Mesenchymal stem cell (in vitro differentiated cells and primary cell): ENCODE measurements at places on chromosomes 6 and 20.

- no peaks in the 10 kb centered on the region for H3K36me3 ChIP-seq
- no peaks in the 10 kb centered on the region for H3K27me3 ChIP-seq
- H3K4me3 ChIP-seq: no peak overlapping the region
- H3K4me1 ChIP-seq: peaks cover 7% of the 10 kb centered on the region
- DNase-seq: no peak
- H3K27ac ChIP-seq: no peak overlapping the region
Measured at GRCh38 chr6:1837826-1838225, 228.1 kb downstream of the FOXC1 start.

- no peak overlapping the region for H3K27ac ChIP-seq
- H3K4me1 ChIP-seq: no peaks in the 10 kb centered on the region
- no peaks in the 10 kb centered on the region for H3K27me3 ChIP-seq
- no peak overlapping the region for H3K4me3 ChIP-seq
- H3K36me3 ChIP-seq: no peaks in the 10 kb centered on the region
- peak; percentile 26 for DNase-seq
Measured at GRCh38 chr6:142485256-142485655, 183.4 kb downstream of the ADGRG6 start.

- no peaks in the 10 kb centered on the region for H3K36me3 ChIP-seq
- no peak overlapping the region for H3K4me3 ChIP-seq
Measured at GRCh38 chr6:79731471-79731870, 100.3 kb downstream of the SH3BGRL2 start.

GRCh38 chr6:55958790-55959189 lies 83.4 kb upstream of the BMP5 start:
- H3K36me3 ChIP-seq: no peaks in the 10 kb centered on the region
- no peak for DNase-seq
- no peak overlapping the region for H3K27ac ChIP-seq

- DNase-seq: no peak
- no peak overlapping the region for H3K27ac ChIP-seq
- peaks cover 8% of the 10 kb centered on the region for H3K27me3 ChIP-seq
- no peaks in the 10 kb centered on the region for H3K36me3 ChIP-seq
Measured at GRCh38 chr20:2431185-2431584, 39.4 kb downstream of the SNRPB start.

GRCh38 chr6:75217193-75217592 lies 11.3 kb upstream of the COL12A1 start:
- H3K4me1 ChIP-seq: no peaks in the 10 kb centered on the region
- H3K27ac ChIP-seq: no peak overlapping the region
- peak; percentile 88 for DNase-seq
- H3K4me3 ChIP-seq: no peak overlapping the region
- H3K36me3 ChIP-seq: no peaks in the 10 kb centered on the region

DNA sequence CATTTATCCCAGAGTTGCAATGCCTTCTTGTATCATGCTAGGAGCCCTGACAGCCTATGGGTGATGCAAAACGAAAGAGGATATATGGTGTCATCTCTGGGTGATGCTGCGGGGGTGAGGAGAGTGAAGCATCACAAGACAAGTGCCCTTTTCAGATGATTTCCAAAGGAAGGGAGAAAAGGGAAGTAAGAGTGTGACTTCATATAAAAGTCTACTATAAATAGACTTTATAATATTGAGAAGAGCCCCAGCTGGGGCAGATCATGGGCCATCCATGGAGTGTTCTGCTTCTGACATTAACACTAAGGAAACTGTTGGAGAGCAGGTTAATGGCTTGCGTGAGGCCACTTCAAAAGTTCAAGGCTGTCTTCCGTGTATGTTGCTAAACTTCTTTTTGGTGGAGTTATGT lies 4.4 kb downstream of the CD83 start:
- no peak overlapping the region for H3K27ac ChIP-seq
- H3K4me3 ChIP-seq: no peak overlapping the region
- H3K27me3 ChIP-seq: no peaks in the 10 kb centered on the region
- H3K36me3 ChIP-seq: no peaks in the 10 kb centered on the region
- peaks cover 7% of the 10 kb centered on the region for H3K4me1 ChIP-seq
- DNase-seq: no peak

DNA sequence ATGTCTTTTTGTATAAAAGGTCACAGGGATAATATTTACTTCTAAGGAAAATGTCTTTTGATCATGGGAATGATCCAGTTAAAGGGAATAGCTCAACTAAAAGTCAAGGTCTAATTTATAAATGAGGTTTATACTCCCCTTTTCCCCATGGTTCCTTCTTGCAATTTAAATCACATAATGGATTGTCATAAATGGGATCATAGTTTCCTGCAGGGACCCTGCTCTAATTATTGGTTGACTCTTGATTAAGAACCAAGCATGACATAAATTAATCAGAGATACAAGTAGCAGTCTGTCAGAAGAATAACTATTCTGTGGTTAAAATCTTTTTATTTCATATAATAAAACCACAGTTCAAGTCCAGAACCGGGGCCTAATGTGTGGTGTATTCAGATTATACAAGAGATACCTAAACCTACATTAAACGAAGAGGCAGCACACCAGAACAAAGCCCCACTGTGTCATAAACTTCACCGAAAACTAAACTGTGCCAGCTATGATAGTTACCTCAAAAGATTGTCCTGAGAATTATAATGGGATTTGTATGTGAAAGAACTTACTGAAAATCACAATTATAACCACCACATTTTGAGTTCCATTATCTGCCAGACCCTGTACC lies 43.0 kb upstream of the CD83 start:
- no peak overlapping the region for H3K27ac ChIP-seq
- H3K27me3 ChIP-seq: no peaks in the 10 kb centered on the region
- peak overlapping the region; percentile 78 for H3K4me3 ChIP-seq
- no peak for DNase-seq

DNA sequence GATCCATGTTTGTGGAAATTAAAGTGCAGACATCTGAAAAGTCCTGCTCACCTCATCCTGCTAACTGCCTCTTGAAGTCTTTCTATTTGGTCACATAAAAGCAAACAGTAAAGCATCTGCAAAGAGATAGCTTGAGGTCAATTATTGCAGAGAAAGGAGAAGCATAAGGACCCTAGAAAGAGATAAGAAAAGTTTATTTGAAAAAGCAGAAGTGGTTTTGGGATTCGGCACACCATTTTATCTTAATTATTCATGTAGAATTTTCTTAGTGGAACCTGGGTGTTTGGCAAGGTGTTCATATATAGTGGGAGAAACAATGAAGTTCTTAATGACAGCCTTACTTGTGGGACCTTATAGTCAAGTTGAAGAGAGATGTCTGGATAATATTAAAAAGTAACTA lies 280.8 kb downstream of the CENPW start:
- no peak for DNase-seq
- no peaks in the 10 kb centered on the region for H3K4me1 ChIP-seq
- H3K4me3 ChIP-seq: no peak overlapping the region
- no peaks in the 10 kb centered on the region for H3K27me3 ChIP-seq

DNA sequence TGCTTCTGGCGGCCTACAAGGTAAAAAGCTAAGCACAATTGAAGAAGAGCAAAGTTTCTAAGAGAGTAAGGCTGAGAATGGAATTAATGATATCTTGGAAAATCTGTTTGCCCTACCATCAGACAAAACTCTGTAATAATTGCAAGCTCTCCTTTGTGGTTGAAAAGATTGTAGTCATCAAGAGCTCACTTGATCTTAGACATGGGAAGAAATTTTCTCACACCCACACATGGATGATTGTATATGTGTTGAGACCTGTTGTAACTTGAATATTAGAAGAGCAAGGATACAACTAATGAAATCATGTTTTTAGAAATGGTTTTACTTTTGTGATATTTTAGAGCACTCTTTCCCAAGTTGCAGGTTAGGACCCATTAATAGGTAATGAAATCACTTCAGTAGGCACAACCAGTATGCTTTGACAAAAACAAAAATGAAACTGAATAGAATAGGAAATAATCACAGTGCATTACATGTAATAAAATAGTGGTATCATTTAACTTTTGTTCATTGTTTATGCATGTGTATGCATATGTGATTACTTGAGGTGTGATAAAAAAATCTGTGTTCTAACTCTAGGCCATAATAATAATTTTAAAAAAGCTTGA lies 14.0 kb downstream of the DCBLD1 start:
- peak; percentile 78 for DNase-seq
- peak overlapping the region; percentile 4 for H3K4me3 ChIP-seq
- H3K36me3 ChIP-seq: no peaks in the 10 kb centered on the region
- peak overlapping the region; percentile 73 for H3K27ac ChIP-seq

DNA sequence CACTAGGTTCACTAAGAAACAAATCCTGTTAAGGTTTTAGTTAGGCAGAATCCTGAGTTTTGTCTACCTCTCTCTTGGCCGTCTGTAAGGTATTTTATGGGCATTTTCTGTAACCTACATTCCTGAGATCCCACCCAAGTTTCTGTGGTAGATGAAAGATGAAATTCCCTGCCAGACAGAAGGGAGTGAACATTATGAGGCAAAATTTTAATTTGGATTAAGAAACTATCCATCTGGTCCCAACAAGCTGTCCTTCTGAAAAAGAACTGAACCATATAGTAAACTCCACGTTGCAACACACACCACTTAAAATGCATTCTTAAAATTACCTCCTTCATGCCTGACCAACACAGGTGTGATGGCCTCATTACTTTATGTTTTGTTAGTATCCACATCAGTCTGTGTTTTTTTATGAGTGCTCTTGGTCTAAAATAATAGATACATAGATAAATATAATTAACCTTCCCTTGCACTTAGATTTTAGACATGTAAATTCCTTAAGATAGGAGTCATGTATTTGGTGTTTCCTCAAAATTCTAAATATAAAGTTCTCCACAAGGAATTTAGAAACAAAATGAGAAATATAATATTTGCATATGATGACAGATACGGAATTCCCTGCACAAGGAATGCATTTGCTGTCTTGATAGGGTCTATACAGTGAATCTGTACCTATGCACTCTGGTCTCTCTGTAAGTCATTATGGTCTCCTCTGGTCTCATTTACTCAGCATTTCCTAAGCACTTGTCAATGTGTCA lies 86.5 kb downstream of the CHD6 start:
- no peaks in the 10 kb centered on the region for H3K27me3 ChIP-seq
- no peak overlapping the region for H3K27ac ChIP-seq
- H3K36me3 ChIP-seq: peaks cover 10% of the 10 kb centered on the region
- DNase-seq: no peak

DNA sequence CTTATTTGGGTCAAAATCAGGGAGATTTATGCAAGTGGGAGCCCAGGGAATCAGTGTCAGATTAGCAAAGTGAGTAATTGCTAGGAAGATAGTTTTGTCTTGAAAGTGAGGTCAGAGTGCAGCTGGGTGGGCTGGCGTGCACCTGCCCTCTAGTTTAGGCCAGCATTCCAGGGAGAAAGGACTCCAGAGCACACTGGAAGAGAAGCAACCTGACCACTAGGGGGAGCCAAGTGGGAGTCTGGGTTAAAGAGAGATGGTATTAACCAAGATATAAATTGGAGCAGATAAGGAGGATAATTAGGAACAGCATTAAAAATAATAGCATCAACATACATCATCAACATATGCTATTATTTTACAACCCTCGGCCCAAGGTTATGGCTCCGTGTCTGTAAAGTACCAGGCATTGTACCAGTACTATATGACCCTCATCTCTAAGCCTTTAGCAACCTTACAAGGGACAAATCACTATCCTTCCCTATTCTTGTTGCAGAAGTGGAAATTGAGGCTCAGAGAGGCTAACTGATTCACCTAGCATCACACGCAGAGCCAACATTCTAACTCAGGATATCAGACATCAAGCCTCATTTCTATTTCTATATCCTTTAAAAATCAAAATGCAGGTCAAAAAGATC lies 57.8 kb downstream of the SLC2A10 start:
- H3K36me3 ChIP-seq: no peaks in the 10 kb centered on the region
- H3K27ac ChIP-seq: no peak overlapping the region
- H3K4me3 ChIP-seq: no peak overlapping the region
- no peaks in the 10 kb centered on the region for H3K4me1 ChIP-seq
- peak; percentile 15 for DNase-seq
- peaks cover 66% of the 10 kb centered on the region for H3K27me3 ChIP-seq

GRCh38 chr20:63054103-63054474 lies 47.3 kb upstream of the BHLHE23 start:
- peaks cover 5% of the 10 kb centered on the region for H3K4me1 ChIP-seq
- no peaks in the 10 kb centered on the region for H3K36me3 ChIP-seq
- peaks cover 68% of the 10 kb centered on the region for H3K27me3 ChIP-seq
- DNase-seq: no peak

DNA sequence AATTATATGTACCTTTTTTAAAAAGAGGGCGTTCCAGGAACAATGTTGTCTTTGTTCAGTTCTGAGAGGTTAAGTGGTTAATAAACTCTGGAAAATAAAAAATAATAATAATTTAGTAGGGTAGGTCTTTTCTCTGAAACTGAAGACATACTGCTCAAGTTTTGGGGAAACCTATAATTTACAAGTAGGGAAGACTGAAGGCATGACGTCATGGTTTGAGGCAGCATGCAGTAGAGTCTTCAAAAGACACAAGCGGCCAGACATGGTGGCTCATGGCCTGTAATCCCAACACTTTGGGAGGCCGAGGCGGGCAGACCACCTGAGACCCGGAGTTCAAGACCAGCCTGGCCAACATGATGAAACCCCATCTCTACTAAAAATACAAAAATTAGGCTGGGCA lies 14.0 kb downstream of the STAU1 start:
- DNase-seq: no peak
- H3K36me3 ChIP-seq: peaks cover 50% of the 10 kb centered on the region
- H3K27ac ChIP-seq: no peak overlapping the region
- H3K4me1 ChIP-seq: no peaks in the 10 kb centered on the region
- no peak overlapping the region for H3K4me3 ChIP-seq

GRCh38 chr20:41956338-41957074 lies 338.3 kb upstream of the CHD6 start:
- H3K27me3 ChIP-seq: no peaks in the 10 kb centered on the region
- H3K4me1 ChIP-seq: no peaks in the 10 kb centered on the region

- peaks cover 30% of the 10 kb centered on the region for H3K27me3 ChIP-seq
Measured at GRCh38 chr20:61760321-61760720, 305.4 kb downstream of the TAF4 start.

DNA sequence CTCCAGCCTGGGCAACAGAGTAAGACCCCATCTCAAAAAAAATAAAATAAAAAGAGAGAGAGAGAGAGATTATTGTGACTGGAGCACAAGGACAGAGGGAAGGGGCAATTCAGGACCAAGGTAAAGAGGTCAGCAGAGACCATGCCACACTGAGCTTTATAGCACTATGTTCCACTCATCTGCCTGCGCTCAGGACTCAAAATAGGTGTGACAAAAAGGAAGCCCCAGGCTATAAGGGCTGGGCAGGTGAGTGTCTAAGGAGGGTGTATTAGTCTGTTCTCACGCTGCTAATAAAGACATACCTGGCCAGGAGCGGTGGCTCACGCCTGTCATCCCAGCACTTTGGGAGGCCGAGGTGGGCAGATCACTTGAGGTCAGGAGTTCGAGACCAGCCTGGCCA lies 23.1 kb upstream of the SRSF6 start:
- H3K36me3 ChIP-seq: no peaks in the 10 kb centered on the region
- no peak for DNase-seq
- peaks cover 37% of the 10 kb centered on the region for H3K27me3 ChIP-seq
- no peaks in the 10 kb centered on the region for H3K4me1 ChIP-seq

DNA sequence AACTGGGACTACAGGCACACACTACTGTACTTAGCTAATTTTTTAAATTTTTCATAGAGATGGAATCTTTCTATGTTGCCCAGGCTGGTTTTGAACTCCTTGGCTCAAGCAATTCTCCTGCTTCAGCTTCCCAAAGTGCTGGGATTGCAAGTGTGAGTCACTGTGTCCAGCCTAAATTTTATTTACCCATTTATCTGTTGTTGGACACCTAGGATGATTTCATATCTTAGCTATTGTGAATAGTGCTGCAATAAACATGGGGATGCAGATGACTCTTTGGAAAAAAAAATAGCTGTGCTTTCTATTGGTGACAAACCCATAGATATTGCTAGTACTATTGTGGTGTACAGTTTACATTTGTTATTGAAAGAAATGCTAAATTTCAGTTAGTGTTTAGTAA lies 19.6 kb upstream of the SYNCRIP start:
- H3K36me3 ChIP-seq: no peaks in the 10 kb centered on the region
- H3K4me1 ChIP-seq: peaks cover 5% of the 10 kb centered on the region
- no peak overlapping the region for H3K4me3 ChIP-seq
